SJSA1 (cell line): ENCODE measurements at places on chromosomes 12 and 14.

GRCh38 chr12:94706250-94706661 is 55.9 kb upstream of the TMCC3 start:
- no peak for DNase-seq

DNA sequence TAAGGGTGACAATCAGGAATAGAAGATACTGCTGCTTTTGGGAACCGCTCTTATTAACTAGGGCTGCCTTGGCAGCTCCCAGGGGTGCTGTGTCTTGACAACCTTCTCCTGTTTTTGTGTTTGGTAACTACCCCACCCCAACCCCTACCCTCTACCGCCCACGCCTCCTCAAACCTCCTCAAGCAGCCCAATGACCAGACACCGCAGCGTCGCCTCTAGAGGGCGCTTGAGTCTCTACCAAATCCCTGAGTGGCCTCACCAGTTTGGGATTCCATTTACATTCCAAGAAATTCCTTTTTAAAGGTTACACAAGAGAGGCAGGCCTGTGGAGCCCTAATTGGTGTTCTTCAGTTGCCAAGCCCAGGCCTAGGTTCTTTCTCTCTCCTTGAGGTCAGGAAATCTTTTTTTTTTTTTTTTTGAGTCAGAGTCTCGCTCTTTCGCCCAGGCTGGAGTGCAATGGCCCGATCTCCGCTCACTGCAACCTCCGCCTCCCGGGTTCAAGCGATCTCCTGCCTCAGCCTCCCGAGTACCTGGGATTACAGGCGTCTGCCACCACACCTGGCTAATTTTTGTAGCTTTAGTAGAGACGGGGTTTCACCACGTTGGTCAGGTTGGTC is 72.4 kb upstream of the USP44 start:
- peak; percentile 76 for DNase-seq

DNA sequence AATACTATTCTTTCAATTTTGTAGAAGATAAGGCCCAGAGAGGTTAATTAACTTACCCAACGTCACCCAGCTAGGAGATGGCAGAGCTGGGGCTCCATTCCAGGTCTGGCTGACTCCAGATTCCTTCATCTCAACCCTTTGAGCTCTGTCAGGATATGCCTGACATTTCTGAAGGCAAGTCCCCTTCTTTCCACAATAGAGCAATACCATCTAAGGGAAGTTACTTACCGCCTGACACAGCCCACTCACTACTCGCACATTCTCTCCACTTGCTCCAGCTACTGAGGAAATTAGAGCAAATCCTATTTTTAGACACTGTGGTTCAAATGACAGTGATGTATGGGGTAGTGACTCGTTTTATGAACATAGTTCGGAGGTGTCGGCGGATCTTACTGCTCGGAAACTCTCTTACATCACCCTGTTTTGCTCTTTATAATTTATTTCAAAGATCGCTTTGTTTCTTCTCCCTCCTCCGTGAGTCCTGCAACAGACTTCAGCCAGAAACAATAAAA is 2.0 kb upstream of the WSCD2 start:
- DNase-seq, result no peak

- DNase-seq, result no peak
Observed at GRCh38 chr14:50758945-50759344, 72.0 kb downstream of the NIN start.

DNA sequence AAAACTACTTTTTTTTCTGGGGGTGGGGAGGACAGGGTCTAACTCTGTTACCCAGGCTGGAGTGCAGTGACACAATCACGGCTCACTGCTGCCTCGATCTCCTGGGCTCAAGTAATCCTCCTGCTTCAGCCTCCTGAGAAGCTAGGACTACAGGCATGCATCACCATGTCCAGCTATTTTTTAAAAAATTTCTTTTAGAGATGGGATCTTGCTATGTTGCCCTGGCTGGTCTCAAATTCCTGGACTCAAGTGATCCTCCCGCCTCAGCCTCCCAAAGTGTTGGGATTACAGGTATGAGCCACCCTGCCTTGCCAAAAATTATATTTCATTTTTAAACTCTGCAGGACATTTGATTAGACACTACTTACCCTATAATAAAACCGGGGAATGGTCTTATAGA is 5.5 kb downstream of the PPP2R3C start:
- no peak for DNase-seq

DNA sequence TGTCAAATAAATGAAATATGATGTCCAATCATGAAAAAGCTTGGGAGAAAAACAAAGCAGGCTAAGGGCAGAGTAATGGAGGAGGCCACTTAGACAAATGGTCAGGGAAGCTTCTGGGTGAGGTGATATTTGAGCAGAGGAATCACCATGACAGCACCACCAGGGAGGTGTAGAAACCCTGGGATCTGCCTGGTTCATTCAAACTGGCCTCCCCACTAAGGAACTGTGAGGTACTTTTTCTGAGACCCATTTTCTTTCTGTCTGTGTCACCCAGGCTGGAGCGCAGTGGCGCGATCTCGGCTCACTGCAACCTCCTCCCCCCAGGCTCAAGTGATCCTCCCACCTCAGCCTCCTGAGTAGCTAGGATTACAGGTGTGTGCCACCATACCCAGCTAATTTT is 7.8 kb upstream of the SSH1 start:
- no peak for DNase-seq

DNA sequence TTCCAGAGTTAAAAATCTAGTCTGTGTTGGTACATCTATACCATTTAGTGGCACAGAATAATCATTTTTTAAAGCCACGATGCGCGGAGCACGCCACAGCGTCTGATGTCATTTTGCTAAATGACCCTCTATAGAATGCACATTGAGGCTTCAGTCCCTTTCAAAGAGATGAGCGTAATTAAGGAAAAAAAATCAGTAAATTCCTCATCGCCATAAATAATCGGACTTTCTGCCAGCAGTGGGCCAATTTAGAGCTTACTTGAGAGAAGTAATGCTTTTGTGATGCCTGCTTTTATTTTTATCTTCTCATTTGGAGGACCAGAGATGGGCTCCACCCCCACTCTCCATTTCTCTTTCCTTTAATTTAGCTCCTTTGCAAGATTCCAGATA is 4.0 kb downstream of the ASCL1 start:
- no peak for DNase-seq

GRCh38 chr12:38110026-38110699 is 206.4 kb upstream of the ALG10B start:
- no peak for DNase-seq

GRCh38 chr12:92403210-92404175 is 257.8 kb upstream of the BTG1 start:
- no peak for DNase-seq

GRCh38 chr14:52400846-52401245 is 86.7 kb downstream of the PTGER2 start:
- DNase-seq, result no peak
